ENCODE measurements at places on chromosomes 13 and 19.

- DNase-seq = no peak
Measured at GRCh38 chr13:94525781-94526180, 46.3 kb upstream of the DCT start.

DNA sequence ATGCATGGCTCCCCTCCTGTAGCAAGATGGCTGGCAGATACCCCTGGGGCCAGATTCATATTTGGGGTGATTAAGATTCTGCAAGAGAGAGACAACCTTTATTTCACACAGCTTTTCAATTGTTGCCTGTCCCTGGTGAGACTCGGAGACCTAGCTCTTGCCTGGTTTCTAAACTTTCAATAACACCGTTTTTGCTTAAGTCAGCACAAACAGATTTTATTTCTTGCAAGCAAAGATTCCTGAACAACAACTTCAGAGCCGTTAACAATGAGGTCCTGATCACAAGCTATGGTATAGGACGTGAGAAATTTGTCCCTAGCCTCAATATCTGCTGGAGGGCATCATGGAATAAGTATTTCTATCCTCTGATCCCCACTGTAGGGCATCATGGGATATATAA lies 2.9 kb upstream of the CADM4 start:
- DNase-seq = no peak

DNA sequence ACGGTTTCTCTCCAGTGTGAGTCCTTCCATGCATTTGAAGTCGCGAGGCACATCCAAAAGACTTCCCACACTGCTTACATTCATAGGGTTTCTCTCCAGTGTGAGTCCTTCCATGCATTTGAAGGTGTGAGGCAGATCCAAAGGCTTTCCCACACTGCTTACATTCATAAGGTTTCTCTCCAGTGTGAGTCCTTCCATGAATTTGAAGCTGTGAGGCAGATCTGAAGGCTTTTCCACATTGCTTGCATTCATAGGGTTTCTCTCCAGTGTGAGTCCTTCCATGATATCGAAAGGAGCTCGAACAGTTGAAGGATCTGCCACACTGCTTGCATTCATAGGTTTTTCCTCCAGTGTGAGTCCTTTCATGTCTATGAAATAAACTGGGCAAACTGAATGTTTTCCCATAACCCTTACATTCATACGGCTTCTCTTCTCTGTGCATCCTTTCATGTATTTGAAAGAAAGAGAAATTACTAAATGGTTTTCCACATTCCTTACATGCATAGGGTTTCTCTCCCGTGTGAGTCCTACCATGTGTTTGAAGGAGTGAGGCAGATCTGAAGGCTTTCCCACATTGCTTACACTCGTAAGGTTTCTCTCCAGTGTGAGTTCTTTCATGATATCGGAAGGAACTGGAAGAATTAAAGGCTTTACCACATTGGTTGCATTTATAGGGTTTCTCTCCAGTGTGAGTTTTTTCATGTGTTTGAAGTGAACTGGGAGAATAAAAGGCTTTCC lies 20.3 kb downstream of the ZNF433 start:
- no peak for DNase-seq

DNA sequence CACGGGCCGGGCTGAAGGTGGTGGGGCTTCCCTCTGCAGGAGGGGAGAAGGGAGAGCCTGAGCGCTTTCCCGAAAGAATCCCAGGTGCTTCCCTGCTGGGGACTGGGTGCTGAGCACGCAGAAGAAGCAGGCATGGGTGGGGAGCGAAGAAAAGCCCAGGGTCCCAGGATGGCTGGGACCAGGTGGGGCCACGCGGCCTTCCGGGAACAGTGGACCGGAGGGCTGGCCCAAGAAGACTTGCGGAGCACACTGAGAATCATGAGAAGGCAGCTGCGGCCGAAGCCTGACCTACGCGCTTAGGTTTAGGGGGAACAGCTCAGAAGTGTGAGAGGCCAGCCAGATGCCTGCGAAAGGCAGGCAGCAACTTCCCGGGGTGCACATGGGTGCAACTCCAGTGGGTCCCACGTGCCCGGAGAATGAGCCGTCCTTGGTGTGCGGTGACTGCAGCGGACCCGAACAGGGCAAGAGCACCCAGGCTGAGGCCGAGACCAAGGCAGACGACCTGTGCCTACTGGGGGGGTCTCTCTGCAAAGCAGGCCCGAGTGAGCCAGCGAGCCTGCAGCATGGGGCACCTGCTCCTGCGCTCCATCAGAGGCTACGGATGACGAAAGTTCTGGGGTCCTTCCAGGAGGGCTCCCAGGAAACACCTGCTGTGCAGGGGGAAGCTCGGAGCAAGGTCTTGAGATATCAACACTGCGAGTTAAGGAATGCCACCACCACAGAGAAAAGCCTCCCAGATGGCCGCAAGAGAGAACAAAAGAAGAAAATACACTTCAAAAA lies 52.4 kb downstream of the MLLT1 start:
- no peak for DNase-seq

- peak; percentile 34 for DNase-seq
Measured at GRCh38 chr13:49240017-49240416, 7.7 kb upstream of the CDADC1 start.

- DNase-seq = peak; percentile 76
Measured at GRCh38 chr13:23673354-23673753, 103.1 kb downstream of the TNFRSF19 start.

- DNase-seq = no peak
Measured at GRCh38 chr13:80706164-80706471, 365.2 kb upstream of the SPRY2 start.

GRCh38 chr13:72890546-72890945 lies 108.6 kb downstream of the PIBF1 start:
- DNase-seq = no peak

GRCh38 chr19:32311371-32311770 lies 34.0 kb upstream of the ZNF507 start:
- DNase-seq = no peak

GRCh38 chr19:57964761-57965160 lies 9.6 kb downstream of the C19orf18 start:
- DNase-seq = no peak

DNA sequence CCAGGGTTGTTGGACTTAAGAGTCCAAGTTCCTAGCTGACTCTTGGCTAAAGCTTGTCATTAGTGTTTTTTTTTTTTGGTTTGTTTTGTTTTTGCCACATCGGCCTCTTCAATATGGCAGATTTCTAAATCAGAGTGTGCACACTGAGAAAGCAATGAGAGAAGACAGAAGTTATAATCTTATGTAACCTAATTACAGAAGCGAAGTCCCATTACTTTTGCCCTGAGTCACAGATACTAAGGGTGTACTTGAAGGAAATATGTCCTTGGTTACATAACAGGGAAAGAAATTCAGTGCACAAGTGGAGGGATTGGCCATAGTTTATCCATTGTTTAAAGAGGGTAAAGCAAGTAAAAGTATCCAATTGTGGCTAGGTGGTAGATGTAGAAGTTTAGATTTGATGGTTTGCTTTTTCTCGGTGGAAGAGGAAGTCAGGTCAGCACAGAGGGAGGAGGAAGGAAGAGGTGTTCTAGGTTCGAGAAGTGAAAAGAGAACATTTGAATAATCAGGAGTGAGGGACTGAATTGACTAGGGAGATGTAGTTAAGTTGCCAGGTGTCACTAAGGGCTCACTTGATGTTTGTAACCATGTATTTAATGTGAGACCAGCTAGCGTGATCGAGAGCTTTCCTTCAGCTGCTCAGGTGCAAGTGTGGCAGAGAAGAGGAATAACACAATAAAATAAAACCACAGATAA lies 12.2 kb downstream of the GTF2F2 start:
- no peak for DNase-seq

DNA sequence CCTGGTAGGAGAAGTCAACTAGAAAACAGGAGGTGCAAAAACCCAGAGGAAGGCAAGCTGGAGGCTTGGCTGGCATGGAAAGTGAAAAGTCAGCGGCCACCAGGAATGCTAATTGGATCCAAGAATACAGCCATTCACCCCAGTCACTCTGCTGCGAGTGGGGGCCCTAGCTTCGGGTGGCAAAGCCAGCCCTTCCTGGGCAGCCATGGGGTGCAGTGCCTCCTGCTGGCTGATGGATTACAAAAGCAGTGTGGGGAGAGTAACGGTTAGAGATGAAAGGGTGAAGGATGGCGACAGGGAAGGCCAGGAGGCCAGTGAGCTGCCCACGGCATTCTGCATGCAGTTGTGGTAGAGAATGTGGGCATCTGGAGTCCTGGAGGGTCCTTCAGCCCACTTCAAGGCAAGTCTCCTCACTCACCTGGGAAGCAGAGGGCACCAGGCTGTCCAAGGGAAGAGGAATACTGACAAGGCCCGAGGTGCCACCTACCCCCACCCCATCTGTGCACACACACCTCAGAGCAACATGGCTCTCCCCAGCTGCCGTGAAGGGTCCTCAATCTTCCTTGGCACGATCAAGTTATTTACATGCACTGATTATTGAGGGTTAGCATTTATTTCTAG lies 20.3 kb upstream of the EPHX3 start:
- no peak for DNase-seq

DNA sequence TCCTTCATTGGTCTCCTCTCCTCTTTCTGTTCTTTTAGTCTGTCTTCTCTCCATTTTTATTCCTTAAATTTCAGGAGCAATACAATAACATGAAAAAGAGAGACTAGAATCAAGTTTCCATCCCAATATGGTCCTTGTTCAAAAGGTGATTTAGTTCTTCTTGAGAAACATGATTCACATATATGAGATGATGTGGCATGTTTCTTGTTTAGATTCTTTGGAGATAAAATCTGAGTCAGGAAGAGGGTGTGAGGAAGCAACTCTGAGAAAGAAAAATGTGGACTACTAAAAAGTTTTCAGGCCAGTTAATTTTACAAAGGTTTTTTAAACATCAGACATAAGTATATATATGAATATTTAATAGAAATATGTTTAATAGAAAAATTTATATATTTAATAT lies 231.4 kb downstream of the OXGR1 start:
- no peak for DNase-seq

- no peak for DNase-seq
Measured at GRCh38 chr13:58619396-58620113, 988.0 kb downstream of the PCDH17 start.

DNA sequence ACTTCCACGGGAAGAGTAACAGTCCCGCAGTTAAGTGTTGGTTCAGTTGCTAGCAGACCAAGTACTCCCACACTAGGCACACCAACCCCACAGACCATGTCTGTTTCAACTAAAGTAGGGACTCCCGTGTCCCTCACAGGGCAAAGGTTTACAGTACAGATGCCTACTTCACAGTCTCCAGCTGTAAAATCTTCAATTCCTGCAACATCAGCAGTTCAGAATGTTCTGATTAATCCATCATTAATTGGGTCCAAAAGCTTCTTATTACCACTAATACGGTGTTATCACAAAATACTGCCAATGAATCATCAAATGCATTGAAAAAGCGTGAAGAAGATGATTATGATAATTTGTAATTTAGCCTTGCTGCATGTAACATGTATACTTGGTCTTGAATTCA lies 95.8 kb downstream of the URI1 start:
- DNase-seq = no peak

GRCh38 chr13:112747256-112747655 lies 57.4 kb downstream of the ATP11A start:
- no peak for DNase-seq

GRCh38 chr13:69109891-69110525 lies 997.6 kb upstream of the ATXN8OS start:
- no peak for DNase-seq

DNA sequence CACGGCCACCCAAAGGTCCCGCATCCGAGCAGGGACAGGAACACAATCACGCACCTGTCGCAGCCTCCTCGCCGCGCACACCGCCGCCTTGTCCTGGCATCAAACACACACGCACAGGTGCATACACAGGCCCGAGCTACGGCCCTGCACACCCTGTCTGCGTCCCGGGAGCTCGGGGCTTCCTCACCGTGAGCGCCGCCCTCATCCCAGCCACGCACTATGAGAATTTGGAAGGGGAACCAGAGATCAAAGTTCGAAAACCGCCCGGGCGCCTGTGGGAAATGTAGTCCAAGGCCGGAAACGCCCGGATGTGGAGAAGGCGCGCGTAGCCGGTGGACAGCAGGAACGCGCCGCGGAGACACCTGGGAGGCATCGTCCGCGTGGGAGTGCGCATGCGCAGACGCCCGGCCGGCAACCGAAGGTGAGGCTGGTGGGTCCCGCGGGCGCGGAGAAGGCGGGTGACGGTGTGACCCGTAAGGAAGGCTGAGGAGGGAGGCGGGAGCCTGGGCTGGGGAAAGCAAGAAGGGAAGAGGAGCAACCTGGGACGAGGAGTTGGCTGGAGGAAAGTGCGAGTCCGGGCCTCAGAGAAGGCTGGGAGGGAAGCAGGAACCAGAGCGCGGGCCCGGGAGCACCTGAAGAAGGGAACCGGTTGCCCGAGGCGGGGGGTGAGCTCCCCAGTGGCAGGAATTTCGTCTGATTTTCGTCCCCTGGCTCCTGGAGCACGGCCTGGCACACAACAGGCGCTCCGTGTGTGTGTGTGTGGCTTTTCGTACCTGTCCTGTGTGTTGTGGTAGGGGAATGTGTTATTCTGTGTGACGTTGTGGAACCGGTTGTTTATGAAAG lies at the start of gene ZNF567:
Gene ZNF567, plus strand, starts transcription at position 399 of the 843 bp plus-strand sequence. CDS start 7,256 bp downstream, outside the sequence.
- peak; percentile 97 for DNase-seq

- peak; percentile 50 for DNase-seq
Measured at GRCh38 chr19:43105496-43105895, 23.0 kb upstream of the PSG2 start.

- peak; percentile 90 for DNase-seq
Measured at GRCh38 chr13:112606109-112607001, 18.4 kb upstream of the TUBGCP3 start.

DNA sequence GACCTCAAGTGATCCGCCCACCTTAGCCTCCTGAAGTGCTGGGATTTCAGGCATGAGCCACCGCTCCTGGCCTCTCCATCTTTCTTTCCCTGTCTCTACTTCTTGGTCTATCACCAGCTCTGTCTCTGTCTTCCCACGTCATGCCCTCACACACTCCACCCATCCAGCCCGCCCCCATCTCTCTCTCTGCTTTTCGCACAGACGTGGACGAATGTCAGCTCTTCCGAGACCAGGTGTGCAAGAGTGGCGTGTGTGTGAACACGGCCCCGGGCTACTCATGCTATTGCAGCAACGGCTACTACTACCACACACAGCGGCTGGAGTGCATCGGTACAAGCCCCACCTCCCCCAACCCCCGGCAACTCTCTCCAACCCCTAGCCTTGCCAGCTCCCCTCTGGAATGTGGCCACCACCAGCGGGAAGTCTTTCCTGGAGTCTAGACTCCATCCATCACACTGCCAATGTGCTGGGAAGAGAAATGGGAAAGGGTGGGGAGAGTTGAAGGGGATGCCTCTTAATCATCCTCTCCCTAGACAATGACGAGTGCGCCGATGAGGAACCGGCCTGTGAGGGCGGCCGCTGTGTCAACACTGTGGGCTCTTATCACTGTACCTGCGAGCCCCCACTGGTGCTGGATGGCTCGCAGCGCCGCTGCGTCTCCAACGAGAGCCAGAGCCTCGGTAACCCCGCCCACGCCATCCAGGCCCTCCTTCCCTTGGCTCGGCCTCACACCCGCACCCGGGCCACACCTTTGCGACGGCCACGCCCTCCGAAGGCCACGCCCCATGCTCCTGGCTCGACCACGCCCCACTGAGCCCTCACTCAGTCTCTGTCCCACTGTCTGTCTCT lies 22.5 kb downstream of the LTBP4 start:
- peak; percentile 33 for DNase-seq
